Stimulated activated CD4-positive, alpha-beta T cell treated with anti-CD3 and anti-CD28 coated beads, Interleukin-12 subunit alpha, Interleukin-12 subunit beta, amount 100 ng/mL, for 24 hours (primary cell): ENCODE measurements at places on chromosomes 7 and 10.
A peak's percentile ranks its signal among the peaks of the same experiment; 100 is the strongest.

DNA sequence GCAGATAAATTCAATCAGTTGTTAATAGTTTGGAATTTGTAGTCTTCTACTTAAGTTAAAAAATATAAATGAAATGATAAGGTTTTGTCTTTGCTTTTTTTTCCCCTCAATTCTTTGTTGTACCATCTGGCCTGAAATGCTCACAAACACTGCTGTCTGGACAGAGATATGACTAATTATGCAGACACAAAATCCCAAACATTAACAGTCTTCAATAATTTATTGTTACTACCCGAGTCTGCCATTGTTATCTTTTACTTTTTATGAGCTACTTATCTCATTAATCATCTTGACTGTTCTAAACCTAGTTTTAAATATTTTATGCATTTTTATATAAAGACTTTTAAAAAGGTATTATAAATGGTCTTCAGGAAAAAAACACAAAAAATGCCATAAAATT lies 64.7 kb upstream of the THSD7A start:
- no peak for DNase-seq

DNA sequence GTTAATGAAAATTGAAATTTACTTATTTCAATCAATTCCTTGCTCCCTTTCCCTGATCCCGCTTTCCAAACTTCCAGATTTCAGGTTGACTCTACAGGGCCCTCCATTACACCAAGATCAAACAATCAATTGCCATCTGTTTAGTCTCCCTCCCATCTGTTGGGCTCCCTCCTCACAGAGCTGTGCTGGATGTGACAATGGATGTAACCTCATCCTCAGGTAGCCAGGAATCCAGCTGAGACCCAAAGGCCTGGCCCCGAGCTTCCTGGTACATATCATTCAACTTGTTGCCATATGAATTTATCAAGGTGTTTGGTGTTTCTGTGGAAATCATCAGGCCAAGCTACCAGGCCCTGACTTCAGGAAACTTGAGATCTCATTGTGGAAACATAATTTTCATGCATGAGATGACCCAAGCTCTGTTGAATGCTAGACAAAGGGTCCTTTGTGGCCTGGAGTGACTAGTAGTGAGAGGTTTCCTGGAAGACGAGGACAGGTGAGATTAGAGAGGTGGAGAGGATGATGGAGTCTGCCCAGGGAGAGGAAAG lies 148.6 kb upstream of the PDE1C start:
- no peak for DNase-seq

DNA sequence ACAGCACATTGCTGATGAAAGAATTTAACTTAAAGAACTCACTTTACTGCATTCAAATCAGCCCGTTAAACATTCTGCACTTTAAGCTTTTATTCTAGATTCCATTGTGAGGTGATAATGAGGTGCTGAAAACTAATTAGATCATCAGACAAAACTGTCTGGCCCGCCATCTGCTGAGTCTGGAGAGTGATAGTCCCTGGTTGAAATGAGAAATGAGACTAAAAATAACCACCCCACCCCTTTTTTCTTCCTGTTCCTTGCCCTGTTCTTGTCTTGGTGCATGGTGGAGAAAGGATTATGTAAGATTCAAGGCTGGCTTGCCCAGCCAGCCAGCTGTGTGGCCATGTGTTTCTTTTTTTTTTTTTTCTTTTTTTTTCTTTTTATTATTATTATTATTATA lies 277.0 kb upstream of the COBL start:
- DNase-seq = no peak

DNA sequence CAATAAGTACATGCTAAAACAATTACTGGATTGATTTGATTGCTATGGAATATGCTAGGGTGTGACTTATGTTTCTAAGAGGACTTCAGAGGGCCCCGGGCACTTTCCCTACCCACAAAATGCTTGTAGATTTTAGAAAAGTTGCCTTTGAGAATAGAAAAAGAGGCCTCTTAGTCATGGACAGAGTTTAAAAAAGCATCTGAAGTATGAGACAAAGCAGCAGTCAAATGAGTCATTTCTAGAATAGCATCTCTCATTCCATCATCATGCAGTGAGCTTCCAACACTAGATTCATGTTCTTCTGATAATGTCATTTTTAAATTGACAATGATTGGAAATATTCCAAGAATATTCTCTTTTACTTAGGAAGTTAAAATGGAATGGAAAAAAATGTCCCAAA lies 675.1 kb upstream of the PCDH15 start:
- DNase-seq = no peak

- DNase-seq = peak; percentile 77
These were observed 1.7 kb upstream of the GIMAP8 start for GRCh38 chr7:150448789-150449147.

DNA sequence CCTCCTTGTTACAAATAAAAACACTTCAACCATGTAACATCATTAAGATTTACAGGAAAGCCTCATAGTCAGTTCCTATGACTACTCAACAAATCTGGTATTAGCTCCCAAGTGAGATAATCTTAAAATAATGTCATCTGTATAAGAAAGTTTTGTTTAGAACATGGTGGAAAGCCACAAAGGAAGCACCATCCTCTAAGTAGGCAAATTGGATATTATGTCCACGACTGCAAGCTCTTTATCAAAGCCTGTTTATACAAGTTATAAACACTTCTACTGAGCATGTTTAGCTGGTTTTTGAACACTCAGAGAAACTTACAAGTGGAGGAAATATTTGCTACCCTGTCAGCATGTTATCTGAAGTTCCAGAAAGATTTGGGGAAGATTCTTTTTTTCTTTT lies 349.8 kb downstream of the ARL4A start:
- no peak for DNase-seq

DNA sequence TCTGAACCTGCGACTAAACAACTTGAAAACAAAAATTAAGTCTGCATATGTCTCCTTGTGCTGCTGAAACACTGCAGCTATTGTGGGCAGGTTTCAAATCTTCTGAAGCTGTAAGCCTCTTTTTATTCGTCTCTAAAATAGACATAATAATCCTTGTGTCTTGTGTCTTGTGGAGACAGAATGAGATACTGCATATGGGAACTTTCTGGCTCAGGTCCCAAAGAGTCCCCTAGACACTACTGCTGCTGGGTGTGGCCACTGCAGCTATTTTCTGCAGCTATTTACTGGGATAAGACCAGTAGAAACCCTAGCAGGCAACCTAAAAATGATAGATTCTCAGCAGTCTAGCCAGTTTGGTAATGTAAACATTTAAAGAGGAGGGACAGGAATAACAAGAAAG lies 252.0 kb downstream of the ELMO1 start:
- DNase-seq = no peak

DNA sequence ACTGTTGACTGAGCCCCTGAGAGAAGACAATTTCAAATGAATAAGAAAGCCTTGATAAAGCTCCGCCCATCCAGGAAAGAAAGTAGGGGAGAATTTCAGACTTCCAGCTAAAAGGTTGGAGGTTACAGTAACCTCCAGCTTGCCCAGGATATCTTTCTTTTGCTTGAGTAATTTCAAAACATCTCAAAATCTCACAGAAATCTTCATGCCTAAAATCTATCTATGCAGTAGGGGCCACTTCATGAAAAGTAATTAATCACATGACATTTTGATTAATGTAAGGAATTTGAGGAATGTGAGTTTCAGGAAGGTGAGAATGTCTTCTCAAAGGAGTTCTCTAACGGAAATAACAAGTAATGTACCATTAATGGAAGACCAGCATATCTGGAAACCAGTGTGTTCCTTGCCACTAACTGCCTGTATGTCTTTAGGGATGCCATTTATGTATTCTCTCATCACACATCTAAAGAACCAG lies 24.2 kb downstream of the TRIL start:
- DNase-seq = no peak

GRCh38 chr7:90320014-90320413 lies 1.1 kb downstream of the FAM237B start:
- DNase-seq = no peak

DNA sequence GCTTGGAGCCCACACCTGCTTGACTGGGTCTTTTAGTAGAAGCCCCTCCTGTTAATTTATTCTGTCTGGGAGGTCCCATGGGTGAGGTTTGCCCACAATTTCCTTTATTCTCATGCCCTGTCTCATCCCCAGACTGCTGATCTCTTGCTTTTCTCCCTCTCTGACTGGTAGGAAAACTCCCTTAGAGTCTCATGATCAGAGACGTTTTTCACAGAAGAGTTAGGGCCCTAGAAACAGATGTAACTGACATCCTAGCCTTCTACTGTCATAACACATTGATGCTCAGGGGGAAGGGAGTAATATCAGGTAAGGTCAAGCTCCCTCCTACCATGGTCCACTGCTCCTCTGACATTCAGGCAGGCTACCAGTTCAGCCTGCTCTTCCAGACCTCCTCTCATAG lies 43.7 kb upstream of the WASL start:
- DNase-seq = no peak

GRCh38 chr7:45456747-45457524 lies 117.2 kb upstream of the ADCY1 start:
- DNase-seq = no peak

DNA sequence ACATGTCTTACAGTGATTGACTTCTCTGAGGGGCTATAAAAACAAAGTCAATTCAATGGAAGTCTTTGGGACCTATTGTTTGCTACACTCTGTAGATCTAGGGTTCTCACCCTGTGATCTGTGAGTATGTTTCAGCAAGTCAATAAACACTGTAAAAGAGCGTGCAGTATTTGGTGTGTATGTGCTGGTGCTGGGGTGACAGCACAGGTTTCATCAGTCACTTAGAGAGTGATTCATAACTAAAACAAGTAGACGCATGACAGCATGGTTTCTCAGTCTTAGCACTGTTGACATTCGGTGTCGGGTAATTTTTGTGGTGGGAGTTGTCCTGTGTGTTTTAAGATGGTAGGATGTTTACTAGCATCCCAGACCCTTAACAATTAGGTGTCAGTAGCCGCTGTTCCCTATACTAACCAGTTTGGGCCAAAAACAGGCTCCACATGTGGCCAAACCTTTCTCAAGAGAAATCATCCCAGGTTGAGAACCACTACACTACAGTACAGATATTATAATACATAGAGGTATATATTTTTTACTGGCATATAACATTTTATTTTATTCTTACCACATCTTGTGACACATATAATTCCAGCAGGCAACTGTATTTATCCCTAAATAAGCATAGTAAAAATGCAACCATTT lies 411.8 kb downstream of the ARL4A start:
- no peak for DNase-seq

DNA sequence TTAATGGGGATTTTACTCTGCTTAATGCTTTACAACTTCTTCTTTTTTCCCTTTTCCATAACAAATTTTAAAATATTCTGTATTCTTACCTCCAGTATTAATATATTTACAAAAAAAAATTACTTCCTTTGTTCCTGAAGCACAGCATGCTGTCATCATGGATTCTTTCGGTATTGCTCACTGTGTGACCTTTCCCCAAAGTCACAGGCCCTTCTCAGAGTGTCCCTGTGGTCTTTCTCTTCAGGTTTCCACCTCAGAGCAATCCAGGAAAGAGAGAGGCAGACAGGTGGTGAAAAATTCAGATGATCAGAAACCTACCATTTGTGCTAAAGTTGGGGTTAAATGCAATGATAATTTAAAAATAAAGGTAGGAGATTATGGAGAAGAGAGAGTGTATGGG lies 13.0 kb downstream of the AOAH start:
- DNase-seq = no peak

DNA sequence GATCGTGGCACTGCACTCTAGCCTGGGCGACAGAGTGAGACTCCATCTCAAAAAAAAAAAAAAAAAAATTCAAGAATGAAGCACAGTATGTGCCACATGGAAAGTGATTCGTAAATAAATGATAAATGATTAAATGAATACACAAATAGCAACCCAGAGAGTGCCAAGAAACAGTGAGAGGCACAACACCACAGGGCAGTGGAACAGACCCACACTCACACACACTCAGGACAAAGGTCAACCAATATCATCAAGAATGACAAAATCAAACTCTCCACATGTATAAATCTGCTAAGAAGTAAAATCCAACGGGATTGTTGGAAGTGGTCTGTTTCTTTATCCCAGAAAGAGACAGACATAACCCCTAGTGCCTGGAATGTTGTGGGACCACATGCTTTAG lies 77.4 kb downstream of the HTR7 start:
- no peak for DNase-seq

GRCh38 chr10:11386044-11386443 lies 225.4 kb downstream of the USP6NL start:
- DNase-seq = no peak

DNA sequence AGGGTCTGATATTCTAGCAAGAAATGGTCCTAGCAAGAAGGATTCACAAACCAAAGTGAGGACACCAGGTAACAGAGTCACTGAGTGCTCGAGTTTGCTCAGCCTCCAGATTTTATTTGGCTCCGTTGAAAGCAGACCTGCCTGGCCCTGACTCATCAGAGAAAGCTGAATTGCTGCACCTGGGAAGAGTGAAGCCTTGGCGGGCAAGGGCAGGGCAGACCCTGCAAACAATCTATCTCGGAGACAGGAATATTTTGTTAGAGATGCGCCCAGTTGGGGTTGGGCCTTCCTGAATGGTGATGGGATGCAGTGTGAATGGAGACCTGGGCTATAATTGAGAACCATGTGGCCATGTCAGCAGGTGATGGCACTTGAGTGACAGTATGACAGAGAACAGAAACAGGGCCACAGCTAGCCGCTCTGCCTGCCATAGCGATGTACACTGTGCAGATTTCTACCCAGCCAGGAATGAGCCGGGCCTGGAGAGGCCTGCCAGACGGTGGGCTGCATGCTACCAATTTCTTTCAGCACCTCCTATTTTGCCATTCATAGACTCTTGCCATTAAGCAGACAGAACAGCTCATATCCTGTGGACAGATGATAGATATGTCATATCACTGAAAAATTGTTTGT lies 744.2 kb downstream of the LRMDA start:
- no peak for DNase-seq

DNA sequence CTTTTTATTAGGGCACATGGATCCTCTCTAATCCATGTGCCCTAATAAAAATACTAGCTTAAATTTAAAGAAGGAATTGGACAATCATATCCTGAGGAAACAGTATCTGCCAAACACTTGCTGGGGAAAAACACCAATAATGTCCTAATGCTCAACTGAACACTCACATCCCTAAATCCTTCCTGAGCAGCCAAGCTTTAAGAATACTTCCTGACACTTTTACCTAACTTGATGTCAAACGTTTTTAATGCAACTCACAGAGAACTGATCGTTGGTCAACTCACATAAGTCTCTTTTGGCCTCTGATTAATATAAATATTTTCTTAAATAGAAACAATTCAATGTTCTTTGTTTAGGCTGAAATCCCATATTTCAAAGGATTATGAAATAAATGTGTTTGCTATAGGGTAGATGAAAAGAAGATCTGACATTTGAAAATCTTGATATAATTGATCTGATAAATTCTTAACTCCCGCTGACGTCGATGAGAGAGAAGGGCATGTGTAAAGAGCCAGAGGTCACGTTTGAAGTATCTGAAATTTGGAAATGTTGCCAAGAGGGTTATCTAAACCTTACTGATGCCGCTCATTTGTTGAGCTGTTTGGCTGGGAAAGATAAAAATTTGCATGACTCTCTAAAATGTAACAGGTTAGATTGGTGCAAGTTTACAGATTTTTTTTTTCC lies 122.8 kb upstream of the RHOBTB1 start:
- DNase-seq = no peak
